Panc1 (cell line): ENCODE measurements at places on chromosomes 5 and 9.

DNA sequence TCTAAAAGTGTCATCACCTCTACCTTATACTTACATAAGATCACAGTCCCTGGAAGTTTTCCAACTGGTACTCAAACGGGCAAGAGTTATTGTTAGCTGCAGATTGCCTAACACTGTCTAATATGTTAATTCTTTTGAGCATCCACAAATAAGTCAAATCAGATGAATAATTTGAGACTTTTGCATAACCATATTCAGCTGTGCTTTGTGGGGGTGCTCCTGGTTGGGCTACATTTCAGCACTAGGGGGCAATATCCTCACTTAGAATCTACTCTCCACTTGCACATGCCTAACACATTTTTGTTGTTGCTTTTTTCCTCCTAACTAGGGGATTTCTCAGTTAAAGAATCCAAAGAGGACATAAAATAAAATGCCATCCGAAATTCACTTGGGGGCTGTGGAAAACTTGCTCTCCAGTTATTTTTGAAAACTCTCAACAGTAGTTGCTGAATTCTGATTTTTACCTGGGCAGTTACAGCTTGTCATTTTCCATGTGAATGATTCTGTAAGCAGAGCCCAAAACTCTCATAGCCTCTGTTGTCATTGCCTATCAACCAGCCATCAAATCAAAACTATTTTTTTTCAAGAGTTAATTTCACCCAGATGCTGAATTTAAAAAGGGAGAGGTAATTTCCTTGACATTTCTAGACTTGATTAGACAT lies 71.5 kb downstream of the TRIM36 start:
- H3K4me1 ChIP-seq, result no peaks in the 10 kb centered on the region
- no peak overlapping the region for H3K27ac ChIP-seq
- H3K27me3 ChIP-seq, result no peaks in the 10 kb centered on the region; the same call in 1 of the 2 replicates
- H3K36me3 ChIP-seq, result no peaks in the 10 kb centered on the region
- DNase-seq, result peak; percentile 28

GRCh38 chr5:65127161-65127901 lies 354.4 kb downstream of the ADAMTS6 start:
- H3K36me3 ChIP-seq, result no peaks in the 10 kb centered on the region
- no peak overlapping the region for H3K4me3 ChIP-seq
- H3K4me1 ChIP-seq, result no peaks in the 10 kb centered on the region
- DNase-seq, result no peak
- no peaks in the 10 kb centered on the region for H3K27me3 ChIP-seq

DNA sequence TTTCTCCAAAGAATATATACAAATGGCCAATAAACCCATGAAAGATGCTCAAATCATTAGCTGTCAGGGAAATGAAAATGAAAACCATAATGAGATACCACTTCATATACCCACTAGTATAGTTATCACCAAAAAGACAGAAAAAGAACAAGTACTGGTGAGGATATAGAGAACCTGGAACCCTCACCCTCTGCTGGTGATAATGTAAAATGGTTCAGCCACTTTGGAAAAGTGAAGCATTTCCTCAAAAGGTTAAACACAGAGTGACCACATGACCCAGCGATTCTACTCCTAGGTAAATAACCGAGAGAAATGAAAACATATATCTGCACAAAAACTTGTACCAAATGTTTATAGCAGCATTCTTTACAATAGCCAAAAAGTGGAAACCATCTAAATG lies 72.0 kb downstream of the HSD17B3 start:
- H3K27ac ChIP-seq, result no peak overlapping the region
- no peak overlapping the region for H3K4me3 ChIP-seq
- no peak for DNase-seq

GRCh38 chr9:134895908-134896833 lies 15.6 kb downstream of the FCN2 start:
- no peaks in the 10 kb centered on the region; the same call in 1 of the 2 replicates for H3K27me3 ChIP-seq
- H3K27ac ChIP-seq, result 0 out of 2 replicates have a peak overlapping the region, but pooled peaks have one; percentile 23
- H3K4me3 ChIP-seq, result no peak overlapping the region
- no peak for DNase-seq
- no peaks in the 10 kb centered on the region for H3K4me1 ChIP-seq

GRCh38 chr5:170312301-170312595 lies 14.7 kb upstream of the LCP2 start:
- no peaks in the 10 kb centered on the region for H3K36me3 ChIP-seq
- DNase-seq, result no peak
- no peak overlapping the region for H3K4me3 ChIP-seq
- no peaks in the 10 kb centered on the region for H3K4me1 ChIP-seq
- H3K27me3 ChIP-seq, result peaks cover 3% of the 10 kb centered on the region

DNA sequence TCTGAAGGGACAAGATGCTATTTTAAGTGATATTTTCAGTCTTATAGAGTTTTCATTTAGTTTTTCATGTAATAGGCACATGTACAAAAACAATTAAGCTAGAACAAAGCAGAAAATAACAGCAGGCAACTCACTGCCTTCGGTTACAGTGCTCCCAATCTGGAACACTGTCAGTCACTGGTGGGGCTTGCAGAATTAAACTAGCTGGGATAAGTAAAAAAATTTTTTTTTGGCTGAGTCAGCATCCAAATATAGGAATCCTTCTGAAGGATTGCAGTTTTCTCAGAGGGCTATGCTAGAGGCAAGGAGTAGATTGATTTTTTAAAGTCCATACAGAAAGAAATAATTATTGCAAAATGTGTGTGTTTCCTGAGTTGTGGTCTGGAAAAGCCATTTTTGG lies 250.2 kb upstream of the RFX3 start:
- H3K27ac ChIP-seq, result no peak overlapping the region
- H3K4me1 ChIP-seq, result no peaks in the 10 kb centered on the region
- no peaks in the 10 kb centered on the region for H3K36me3 ChIP-seq
- no peak overlapping the region for H3K4me3 ChIP-seq
- no peaks in the 10 kb centered on the region for H3K27me3 ChIP-seq

DNA sequence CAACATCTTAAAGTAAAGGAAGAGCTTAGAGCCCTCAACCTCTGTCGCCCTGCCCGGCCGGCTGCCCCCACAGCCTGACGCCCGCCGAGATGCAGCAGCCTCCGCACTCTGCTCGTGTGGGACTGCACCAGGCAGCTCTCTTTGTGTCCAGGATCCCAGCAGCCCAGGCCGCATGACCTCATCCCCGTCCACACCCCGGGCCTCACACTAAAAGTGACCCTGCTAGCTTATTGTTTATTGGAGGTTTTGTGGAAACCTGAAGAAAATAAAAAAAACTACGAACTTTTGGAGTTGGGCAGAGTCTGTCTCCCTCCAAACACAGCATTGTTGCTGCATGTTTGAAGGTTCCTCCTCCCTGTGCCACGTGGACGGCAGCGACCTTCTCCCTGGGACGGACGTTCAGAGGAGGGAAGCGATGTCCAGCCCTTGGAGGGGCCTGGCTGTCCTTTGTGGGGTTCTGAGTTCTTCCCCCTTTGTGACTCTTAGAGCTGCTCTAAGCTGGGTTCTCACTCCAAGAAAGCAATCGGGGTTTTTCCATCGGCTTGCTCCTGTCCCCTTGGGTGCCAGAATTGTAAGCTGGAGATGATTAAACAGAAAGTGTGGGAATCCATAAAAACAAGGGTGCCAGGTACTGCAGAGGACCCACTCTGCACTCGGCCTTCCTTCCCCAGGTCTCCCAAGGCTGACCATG lies 103.5 kb upstream of the COL5A1 start:
- H3K36me3 ChIP-seq, result no peaks in the 10 kb centered on the region
- DNase-seq, result no peak
- H3K27ac ChIP-seq, result no peak overlapping the region

GRCh38 chr9:89422151-89422975 lies 75.5 kb downstream of the SEMA4D start:
- no peak overlapping the region for H3K4me3 ChIP-seq
- no peak overlapping the region for H3K27ac ChIP-seq
- no peak for DNase-seq
- no peaks in the 10 kb centered on the region for H3K4me1 ChIP-seq
- no peaks in the 10 kb centered on the region for H3K27me3 ChIP-seq

DNA sequence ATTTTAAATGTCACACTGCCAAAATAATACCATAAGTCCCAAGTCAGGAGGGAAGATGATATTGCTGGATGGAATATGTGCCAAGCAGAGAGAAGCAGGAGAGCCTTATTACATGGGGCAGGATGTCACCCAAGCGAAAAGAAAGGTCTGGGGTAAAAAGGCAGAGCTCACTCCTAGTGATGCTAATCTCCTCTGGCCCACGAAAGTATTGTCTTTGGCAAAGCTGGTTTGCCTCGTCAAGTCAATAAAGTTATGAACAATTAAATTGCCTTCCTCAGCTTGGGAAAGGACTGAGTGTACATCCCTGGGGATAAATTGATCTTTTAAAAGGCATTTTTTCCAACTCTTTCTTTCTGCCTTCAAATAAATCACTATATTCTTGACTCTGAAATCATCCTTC lies 220.6 kb downstream of the DMAC1 start:
- no peak for DNase-seq
- no peaks in the 10 kb centered on the region for H3K4me1 ChIP-seq
- no peaks in the 10 kb centered on the region for H3K27me3 ChIP-seq

GRCh38 chr9:129162497-129163197 lies 15.4 kb downstream of the IER5L start:
- H3K27me3 ChIP-seq, result no peaks in the 10 kb centered on the region
- no peak overlapping the region for H3K27ac ChIP-seq
- no peaks in the 10 kb centered on the region for H3K36me3 ChIP-seq

- no peaks in the 10 kb centered on the region for H3K36me3 ChIP-seq
- no peak overlapping the region for H3K27ac ChIP-seq
- H3K27me3 ChIP-seq, result no peaks in the 10 kb centered on the region
- no peak for DNase-seq
- no peak overlapping the region for H3K4me3 ChIP-seq
- no peaks in the 10 kb centered on the region for H3K4me1 ChIP-seq
These were observed 1141.1 kb upstream of the DMAC1 start for GRCh38 chr9:8940650-8941049.

- no peak overlapping the region for H3K4me3 ChIP-seq
- no peak for DNase-seq
- no peak overlapping the region for H3K27ac ChIP-seq
- no peaks in the 10 kb centered on the region for H3K36me3 ChIP-seq
- H3K4me1 ChIP-seq, result no peaks in the 10 kb centered on the region
- H3K27me3 ChIP-seq, result no peaks in the 10 kb centered on the region
These were observed 82.8 kb downstream of the GTF3C4 start for GRCh38 chr9:132752877-132753592.

DNA sequence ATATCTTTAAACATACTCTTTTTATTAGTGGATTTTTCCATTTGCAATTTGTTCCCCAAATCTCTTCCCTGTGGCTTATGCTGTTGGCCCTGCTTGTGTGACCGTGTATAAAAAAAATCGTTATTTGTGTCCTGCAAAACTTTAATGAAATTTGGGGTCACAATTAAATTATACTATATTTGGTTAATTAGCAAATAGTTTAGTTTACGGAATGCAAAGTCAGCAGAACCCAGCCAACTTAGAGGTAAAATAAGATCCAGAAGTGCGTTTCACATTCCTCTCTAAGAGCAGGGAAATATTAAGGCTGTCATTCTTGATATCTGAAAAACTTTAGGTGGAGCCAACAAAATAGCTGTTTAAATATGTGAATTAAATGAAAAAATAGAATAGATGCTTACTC lies 2023.5 kb upstream of the WWC1 start:
- H3K4me3 ChIP-seq, result no peak overlapping the region
- no peak for DNase-seq
- no peaks in the 10 kb centered on the region for H3K27me3 ChIP-seq
- H3K4me1 ChIP-seq, result no peaks in the 10 kb centered on the region

DNA sequence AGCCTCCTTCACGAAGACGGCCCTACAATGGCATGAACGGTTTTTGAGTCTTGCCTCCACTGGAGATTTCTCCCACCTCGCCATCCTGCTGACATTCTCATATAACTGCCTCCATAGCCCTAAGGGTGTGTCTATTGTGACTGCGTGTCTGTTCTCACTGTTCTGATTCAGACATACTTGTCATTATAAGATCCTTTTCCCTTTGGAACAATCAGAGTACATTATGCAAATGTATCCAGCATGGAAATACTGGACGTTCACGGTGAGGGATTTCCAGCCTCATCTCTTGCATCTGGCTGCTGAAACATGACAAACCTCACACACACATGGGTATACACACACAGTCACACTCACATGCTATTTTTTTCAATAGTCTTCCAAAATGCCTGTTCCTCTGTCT lies 402.1 kb downstream of the DIRAS2 start:
- no peaks in the 10 kb centered on the region for H3K27me3 ChIP-seq
- no peaks in the 10 kb centered on the region for H3K4me1 ChIP-seq
- H3K27ac ChIP-seq, result no peak overlapping the region
- no peak overlapping the region for H3K4me3 ChIP-seq
- no peak for DNase-seq

- H3K27me3 ChIP-seq, result no peaks in the 10 kb centered on the region
- no peaks in the 10 kb centered on the region for H3K36me3 ChIP-seq
- no peak overlapping the region for H3K27ac ChIP-seq
- H3K4me3 ChIP-seq, result no peak overlapping the region
- no peaks in the 10 kb centered on the region for H3K4me1 ChIP-seq
- DNase-seq, result no peak
These were observed 205.4 kb downstream of the CDH18 start for GRCh38 chr5:19782566-19782965.

DNA sequence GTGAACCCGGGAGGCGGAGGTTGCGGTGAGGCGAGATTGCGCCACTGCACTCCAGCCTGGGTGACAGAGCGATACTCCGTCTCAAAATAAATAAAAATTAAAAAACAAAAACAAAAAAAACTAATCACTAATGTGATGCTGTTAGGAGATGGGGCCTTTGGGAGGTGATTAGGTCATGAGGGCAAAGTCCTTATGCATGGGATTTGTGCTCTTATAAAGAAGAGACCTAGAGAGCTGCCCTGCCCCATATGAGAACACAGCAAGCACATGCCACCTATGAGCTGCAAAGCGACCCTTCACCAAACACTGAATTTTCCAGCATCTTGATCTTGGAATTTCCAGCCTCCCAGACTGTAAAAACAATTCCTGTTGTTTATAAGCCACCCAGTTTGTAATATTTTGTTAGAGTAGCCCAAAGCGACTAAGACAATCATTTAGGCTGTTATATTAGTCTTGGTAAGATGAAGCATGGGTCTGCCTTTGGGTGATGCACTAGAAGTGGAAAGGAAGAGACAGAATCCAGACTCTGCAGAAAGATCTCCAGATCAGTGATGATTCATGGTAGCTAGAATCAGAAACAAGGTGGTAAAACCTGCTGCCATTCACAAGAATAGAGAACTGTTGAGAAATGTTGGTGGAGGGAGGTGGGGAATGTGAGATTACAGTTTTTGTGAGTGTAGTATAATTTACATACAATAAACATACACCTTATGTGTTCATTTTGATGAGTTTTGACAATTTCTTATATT lies 26.2 kb downstream of the GPR21 start:
- H3K4me3 ChIP-seq, result no peak overlapping the region
- H3K36me3 ChIP-seq, result no peaks in the 10 kb centered on the region
- no peak overlapping the region for H3K27ac ChIP-seq
- no peaks in the 10 kb centered on the region for H3K27me3 ChIP-seq
- no peaks in the 10 kb centered on the region for H3K4me1 ChIP-seq

- no peak for DNase-seq
- H3K4me1 ChIP-seq, result no peaks in the 10 kb centered on the region
- no peaks in the 10 kb centered on the region for H3K36me3 ChIP-seq
- no peak overlapping the region for H3K27ac ChIP-seq
- no peak overlapping the region for H3K4me3 ChIP-seq
These were observed 97.5 kb downstream of the INIP start for GRCh38 chr9:112620388-112620787.
